ENCODE measurements at places on chromosomes 13 and 19. TPM values are rescaled to one million over a fixed set of nuclear protein-coding genes. Genes with fewer than 3 reads are reported as not detected.

ELAVL1 gene
- total RNA-seq: 32.9 TPM

ZFP14 gene
- 4.8 TPM for total RNA-seq

KIR2DL3 gene
- total RNA-seq: not detected

MRPL57 gene
- total RNA-seq: 25.6 TPM

PHLDB3 gene
- 36.1 TPM for total RNA-seq

PEG3 gene
- total RNA-seq: 0.29 TPM

CEACAM4 gene
- not detected for total RNA-seq

CCDC169 gene
- 6.7 TPM for total RNA-seq

NECTIN2 gene
- total RNA-seq: 61.5 TPM

FCGBP gene
- total RNA-seq: 1.2 TPM

SGCG gene
- total RNA-seq: not detected

RAB3A gene
- 5.5 TPM for total RNA-seq

Measured in smooth muscle cell of trachea (primary cell).